ENCODE measurements at places on chromosomes 1 and 21. TPM values are rescaled to one million over a fixed set of nuclear protein-coding genes. Genes with fewer than 3 reads are reported as not detected.
A peak's percentile ranks its signal among the peaks of the same experiment; 100 is the strongest.

- DNase-seq: no peak
These were observed 21.8 kb downstream of the ENAH start for GRCh38 chr1:225631021-225631663.

DNA sequence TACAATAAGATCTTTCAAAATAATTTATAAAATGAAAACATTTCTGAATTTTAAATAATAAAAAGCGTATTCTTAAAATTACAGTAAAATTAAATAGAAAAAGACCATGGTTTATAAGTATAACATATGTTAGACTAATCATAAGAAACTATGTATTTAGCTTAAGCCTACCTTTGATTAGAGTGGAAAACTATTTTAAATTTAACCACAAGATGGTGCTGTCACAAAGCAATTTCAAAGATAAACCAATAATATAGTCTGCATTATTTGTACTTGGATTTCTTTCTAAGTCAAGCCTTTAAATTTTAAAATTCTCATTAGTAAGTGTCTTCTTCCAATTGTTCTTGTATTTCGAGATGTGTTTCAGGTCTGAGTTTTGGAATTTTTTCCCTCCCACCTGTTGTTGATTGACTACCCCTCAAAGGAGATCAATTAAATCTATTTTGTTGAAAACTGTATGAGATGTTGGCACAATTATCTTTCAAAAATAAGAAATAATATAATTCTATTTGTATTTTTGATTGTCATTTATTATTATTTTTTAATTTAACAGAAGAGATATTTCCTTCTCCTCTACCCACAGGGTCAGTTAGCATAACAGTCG lies 459.8 kb downstream of the KCNT2 start:
- peak; percentile 30 for DNase-seq

DPH2 gene
- 18.8 TPM for total RNA-seq

DNA sequence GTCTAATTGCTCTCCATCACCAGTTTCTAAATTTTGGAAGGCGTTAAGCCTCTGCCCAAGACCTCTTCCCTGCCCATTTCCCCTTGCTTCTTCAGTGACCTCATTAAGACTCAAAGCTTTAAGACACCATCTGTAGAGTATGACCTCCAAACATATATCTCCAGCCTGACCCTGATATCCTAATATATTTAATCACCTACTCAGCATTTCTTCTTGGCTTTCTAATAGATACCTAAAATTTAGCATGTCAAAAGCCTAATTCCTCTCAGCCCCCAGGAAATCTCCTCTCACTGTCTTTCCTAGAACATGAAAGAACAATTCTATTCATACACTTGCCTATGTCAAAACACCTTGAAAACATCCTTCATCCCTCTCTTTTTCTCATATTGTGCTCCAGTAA lies 235.5 kb upstream of the HOOK1 start:
- DNase-seq: no peak

GRCh38 chr1:41507110-41507720 lies 22.7 kb upstream of the EDN2 start:
- DNase-seq: no peak

- no peak for DNase-seq
These were observed 13.5 kb upstream of the OR2G2 start for GRCh38 chr1:247574664-247575063.

DNA sequence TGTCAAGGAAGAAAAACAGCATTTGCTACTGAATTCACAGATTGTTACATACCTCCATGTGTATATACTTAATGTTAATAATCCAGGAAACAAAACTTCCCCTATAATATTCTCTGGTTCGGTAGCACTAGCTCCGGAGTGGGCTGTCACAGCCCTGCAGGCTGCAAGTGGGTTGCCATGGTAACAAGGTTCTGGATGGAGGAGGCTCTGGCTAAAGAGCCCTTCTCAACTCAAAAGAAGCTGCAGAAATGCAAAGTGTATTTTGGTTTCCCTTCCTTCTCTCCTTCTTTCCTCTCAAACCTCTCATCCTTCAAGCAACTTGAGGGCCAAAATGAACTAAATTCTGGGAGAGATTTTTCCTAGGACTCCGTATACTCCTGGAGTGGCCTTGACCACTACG lies 45.2 kb downstream of the ASTN1 start:
- no peak for DNase-seq

TRIM58 gene
- total RNA-seq: 0.25 TPM

- no peak for DNase-seq
These were observed 943 bp downstream of the SEMA6C start for GRCh38 chr1:151145304-151146071.

DNA sequence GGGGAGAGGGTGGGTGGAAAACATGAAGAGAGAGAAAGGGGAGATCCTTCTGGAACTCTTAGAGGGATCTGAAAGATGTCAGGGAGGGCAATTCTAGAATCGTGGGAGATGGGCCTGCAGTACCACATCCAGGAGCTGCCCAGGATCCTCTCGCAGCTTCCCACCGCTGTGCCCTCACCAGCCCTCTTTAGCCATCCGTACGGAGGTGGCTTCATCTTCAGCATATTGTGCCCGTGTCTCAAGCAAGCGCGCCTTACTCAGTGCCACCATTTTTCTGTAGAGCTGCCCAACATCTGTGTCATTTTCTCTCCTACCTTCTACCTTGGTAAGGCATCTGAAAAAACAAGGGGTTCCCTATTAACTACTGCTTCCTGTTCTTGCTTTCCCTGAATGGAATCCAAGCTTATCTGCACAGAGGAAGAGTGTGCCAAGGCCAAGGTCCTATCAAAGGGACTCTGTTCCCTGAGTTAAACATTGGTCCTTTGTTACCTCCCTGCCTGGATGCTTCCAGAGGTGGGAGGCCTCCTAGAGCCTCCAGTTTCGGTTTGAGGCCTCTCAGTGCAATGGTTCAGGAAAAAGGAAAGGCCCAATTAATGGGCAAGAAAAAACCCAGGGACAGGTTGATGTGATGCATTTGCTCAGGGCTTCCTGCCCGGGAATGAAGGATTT lies 23.2 kb downstream of the C1orf116 start:
- no peak for DNase-seq
